HFF-Myc (cell line): ENCODE measurements at places on chromosomes 1 and 21.

DNA sequence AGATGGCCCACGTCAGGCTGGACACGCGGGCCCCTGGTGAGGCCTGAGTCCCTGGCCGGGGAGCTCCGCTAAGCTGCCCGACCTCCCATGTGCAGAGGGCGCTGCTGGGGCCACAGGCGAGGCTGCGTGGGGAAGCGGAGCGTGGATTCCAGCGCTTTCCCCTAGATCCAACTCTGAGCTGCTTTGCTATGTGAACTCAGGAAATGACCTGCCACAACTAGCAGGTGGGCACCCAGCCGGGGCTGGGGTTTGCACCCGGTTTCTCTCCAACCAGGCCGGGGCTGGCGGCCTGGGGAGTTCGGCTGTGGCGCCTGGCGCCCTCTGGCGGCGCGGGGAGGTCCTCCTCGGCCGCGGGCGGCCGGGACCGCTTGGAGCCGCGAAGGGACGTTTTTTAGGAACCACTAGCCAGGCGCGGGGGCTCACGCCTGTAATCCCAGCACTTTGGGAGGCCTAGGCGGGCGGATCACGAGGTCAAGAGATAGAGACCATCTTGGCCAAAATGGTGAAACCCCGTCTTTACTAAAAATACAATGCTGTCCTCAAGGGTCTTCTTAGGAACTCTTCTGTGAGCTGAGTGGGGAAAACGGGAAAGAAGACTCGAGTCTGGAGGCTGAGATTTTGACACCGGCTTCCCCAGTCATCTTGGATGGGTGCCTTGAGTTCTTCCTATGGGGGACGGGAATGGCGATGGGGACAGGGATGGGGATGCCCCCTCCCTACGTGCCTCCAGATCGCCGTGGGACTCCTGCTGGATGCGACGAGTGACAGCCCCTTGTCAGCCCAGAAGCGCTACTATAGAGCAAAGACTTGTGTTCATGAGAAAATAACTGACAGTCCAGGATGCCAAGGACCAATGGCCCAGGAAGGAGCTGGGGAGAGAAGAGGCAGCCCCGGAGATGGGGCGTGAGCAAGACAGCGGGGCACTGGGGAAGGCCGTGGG lies 12.6 kb downstream of the PYCR2 start:
- no peak for DNase-seq

GRCh38 chr1:171081763-171082201 lies 8.9 kb upstream of the FMO3 start:
- DNase-seq = no peak

GRCh38 chr1:101262630-101263348 lies 26.0 kb downstream of the S1PR1 start:
- DNase-seq = no peak

GRCh38 chr1:44437107-44437716 lies 32.2 kb downstream of the RNF220 start:
- no peak for DNase-seq

GRCh38 chr1:76759950-76760349 lies 107.3 kb upstream of the ST6GALNAC5 start:
- DNase-seq = no peak

DNA sequence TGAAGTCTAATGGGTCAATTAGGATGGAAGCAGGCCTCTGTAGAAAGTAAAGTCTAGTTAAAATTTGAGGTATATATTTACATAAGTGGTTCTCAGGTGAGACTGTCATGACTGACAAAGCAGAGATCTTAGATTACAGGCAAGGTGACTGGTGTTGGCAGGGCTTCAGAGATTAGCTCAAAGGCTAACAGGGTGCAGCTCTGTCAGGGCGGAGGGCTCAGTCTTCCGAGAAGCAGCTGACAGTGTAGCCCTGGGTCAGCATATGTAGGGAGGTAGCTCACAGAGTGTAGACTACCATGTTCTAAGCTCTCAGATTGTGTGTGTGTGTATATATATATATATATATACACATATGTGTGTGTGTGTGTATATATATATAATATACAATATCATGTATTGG lies 54.7 kb downstream of the RBM11 start:
- no peak for DNase-seq

GRCh38 chr1:40922969-40923368 lies 56.5 kb upstream of the CTPS1 start:
- no peak for DNase-seq

DNA sequence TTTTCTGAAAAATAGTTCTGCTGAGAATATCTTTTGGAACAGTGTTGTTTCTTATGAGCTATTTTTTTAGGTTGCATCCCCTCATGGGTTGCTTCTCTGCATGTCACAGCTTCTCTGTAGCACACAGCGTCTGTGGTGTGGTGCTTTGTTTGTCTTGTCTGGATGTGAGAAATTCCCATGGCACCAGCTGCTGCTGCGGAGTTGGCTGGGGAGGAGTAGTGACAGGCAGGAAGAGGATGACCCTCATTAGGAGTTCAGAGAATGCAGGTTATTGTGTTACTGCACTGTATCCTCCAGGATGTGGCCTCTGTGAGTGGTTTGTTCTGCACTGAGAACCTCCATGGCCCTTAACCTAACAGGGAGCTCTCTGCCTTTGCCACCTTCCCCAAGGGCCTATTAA lies 64.8 kb downstream of the TSEN15 start:
- DNase-seq = no peak

DNA sequence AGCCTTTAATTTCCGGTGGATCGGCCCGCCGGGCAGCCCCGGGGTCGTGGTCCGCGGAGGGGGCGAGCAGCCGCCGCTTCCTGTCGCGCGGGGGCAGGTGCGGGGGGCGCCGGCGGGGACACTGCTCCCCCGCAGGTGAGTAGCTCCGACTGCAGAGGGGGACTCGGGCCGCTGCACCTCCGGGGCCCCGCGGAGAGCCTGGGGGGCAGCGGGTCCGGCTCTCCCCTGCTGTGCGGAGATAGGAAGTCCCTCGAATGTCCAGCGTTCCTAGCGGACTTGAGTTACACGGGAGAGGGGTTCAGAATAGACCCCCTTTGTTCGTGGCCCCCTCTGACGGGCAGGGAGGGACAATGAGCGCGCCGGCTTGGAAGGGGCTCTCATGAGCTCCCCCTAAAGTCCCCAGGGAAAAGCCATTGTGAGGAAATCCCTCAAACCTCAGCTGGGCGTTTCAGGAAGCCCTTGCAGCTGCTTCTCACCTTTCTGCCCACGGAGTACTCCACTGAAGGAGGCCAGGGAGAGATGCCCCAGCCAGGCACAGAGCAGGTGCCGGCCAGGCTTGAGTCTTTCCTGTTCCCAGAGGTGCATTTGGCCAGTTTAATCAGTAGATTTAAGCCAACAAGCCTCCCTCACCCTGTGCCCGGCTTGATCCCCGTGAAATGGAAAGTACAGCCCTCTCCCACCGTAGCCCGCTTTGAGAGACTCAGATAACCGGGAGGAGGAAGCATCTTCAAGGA lies 925 bp downstream of the PDE9A start:
- no peak for DNase-seq

- no peak for DNase-seq
Observed at GRCh38 chr1:27603309-27603680, 649 bp downstream of the AHDC1 start.

DNA sequence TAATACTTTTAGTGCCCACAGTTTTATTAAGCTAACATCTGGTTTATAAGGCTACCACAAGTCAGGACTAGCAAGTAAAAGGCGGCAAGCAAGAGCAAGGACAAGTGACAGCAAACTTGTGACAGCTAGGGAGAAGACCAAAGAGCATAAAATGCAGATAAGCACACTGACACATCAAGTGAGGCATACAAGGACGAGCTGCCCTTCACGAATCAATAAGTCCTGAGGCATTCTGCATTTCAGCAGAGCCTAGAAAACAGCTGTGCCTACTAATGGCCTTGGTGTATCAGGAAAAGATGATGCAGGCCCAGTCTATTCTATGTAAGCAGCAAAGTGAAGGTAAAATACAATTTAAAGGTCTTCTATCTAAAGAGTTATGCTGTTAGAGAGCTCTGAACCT lies 74.8 kb downstream of the KRTAP19-8 start:
- no peak for DNase-seq

- no peak for DNase-seq
Observed at GRCh38 chr21:44880405-44881197, 7.1 kb upstream of the PTTG1IP start.

- no peak for DNase-seq
Observed at GRCh38 chr1:186865253-186865652, 36.5 kb downstream of the PLA2G4A start.

DNA sequence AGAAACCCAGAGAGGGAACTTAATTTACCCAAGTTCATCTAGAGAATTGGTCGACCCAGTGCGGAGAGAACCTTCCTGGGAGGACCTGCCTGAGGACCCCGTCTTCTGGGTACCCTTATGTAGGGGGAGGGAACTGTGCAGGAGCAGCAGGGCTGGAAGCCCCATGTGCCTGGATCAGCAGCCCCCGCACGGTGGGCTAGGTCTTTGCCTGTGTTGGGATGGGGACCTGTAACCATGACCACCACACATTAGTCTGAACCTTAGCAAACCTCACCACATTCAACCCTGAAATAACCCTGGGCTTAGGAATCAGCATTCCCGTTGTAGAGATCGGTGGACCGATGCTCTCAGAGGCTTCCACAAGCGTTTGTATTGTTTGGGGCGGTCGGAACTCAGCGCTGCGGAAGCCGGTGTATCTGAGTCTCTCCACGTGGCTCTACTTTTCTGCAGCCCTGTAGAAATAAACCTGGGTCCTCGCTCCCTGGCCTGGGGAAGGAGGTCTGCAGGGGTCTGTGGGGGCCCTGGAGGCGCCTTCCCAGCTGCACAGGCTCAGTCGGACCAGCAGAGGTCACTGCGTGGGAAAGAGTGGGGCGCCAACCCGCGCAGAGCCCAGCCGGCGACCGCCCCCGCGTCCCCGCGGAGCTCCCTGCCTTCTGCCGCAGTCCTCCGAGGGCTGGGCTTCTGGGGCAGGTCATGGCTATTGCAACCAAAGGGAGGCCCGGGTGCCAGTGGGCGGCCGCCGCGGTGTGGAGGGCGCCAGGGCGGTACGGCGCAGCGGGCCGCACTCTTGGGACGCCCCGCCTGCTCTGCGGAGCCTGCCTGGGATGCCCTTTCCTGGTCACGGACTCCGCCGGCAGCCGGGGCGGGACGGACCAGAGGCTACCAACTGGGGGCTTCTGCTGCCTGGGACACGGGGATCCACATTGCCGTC lies 36.2 kb upstream of the KCNA10 start:
- DNase-seq = no peak

DNA sequence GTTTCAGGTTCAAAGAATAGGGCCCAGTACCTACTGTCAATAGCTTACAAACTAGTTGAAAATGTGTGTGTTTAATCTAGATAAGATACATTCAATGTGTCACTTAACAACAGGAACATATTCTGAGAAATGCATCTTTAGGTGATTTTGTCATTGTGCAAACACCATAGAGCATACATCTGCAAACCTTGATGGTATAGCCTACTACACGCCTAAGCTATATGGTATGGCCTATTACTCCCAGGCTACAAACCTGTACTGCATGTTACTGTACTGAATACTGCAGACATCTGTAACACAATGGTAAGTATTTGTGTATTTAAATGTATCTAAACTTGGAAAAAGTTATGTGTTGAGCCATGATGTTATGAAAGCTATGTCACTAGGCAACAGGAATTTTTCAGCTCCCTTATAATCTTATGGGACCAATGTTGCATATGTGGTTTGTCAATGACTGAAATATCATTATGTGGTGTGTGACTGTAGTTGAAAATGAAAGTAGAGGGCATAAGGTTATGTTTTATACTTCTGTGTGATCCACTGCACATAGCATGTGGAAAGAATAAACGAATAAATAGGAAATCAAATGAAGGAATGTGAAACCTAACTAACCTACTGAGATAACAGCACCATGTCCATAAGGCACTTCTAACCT lies 129.0 kb upstream of the CAMK1G start:
- no peak for DNase-seq

DNA sequence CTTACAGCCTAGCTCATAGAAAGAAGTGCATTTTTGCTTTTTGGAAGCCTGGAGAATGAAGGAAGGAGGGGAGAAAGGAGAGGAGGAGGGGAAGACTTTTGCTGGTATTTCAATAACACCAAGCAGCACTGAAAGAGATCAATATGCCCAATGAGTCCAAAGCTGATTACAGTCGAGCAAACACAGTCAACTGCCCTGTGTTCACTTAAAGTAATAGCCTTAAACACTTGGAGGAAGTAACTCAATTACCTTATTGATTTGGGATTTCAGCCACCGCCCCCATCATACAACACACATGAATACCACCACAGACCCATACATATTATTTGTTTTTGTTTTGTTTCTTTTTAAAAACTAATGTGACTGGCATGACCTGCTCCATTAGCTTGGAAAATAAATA lies 23.3 kb upstream of the RXRG start:
- DNase-seq = no peak

DNA sequence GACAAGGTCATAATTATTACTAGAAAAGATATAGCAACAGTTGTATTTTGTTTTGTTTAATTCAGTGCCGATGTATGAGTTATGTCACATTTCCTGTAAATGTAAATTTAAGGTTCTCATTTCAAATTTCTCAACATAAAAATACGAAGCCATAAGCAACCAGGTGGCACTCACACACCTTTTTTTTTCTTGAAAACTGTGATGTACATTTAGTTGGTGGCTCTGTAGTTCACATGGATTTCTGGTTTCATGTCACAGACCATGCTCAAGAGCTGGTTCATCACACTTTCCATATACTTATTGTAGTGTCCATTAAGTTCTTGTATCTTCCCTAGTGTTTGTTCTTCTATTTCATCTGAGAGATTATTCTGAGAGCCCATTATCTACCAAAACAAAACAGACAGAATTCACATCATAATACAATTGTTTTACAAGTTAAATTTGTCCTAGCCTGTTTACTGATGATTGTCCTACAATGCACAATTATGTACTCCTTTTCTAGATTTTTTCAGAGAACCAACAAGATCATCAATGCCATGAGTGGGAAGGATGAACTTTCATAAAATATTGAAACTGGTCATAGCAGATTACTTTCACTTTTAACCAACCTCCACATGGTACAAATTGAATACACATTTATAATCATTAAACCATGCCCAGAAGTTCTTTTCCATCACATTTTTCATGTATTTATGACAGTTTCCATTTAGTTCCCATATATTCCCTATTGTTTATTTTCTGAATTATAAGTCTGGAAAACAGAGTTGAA lies 17.1 kb downstream of the ATP6V1G3 start:
- DNase-seq = no peak
